ENCODE measurements at places on chromosomes 3 and 15.

GRCh38 chr3:8385848-8386620, 115.6 kb upstream of the LMCD1 start:
- DNase-seq = no peak

DNA sequence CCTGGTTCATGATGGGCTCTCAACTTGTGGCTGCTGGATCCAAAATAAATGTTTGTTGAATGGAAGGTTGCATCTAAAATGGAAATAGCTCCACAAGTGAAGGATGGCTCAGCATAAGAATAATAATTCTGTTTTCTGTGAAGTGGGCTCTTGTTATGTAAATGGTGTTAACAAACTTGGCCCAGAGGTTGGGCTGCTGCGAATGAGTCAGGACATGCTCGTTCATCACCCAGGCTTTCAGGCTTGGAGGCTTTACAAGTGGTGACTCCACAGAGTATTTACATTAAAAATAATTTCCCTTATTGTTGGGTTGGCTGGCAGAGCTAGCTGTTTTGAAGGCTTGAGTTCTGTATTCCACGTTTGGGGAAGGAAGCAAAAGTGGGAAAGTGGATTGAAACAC, 60.5 kb downstream of the ITGB5 start:
- no peak for DNase-seq

DNA sequence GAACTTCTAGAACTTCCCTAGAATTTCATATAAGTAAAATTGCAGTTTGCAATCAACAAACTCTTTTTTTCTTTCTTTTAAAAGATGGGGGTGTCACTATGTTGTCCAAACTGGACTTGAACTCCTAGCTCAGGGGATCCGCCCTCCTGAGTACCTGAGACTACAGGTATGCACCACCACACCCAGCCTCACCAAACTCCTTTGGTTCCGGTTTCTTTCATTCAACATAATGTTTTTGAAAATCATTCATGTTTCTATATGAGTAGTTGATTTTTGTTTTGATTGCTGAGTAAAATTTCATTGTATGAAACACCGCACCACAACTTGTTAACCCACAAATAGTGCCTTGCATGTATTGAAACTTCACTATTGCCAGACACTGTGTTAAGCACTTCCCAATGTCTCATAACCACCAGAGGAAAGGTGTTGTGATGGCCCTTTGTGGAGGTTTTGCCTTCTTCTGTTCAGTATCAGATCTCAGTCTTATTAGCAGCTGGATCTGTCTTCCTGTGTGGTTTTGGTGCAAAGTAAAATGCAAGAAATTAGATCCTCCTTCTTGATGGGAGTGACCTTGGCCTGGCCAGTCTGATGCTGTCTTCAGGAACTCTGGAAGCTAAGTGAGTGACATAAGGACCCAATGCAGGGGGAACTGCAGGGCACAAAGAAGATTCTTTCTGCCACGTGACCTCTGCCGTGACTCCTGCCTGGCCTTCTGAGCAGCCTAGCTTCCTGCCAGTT, 78.8 kb upstream of the UBE2E1 start:
- DNase-seq = no peak

GRCh38 chr3:129016720-129017483, 15.8 kb downstream of the EFCC1 start:
- no peak for DNase-seq

DNA sequence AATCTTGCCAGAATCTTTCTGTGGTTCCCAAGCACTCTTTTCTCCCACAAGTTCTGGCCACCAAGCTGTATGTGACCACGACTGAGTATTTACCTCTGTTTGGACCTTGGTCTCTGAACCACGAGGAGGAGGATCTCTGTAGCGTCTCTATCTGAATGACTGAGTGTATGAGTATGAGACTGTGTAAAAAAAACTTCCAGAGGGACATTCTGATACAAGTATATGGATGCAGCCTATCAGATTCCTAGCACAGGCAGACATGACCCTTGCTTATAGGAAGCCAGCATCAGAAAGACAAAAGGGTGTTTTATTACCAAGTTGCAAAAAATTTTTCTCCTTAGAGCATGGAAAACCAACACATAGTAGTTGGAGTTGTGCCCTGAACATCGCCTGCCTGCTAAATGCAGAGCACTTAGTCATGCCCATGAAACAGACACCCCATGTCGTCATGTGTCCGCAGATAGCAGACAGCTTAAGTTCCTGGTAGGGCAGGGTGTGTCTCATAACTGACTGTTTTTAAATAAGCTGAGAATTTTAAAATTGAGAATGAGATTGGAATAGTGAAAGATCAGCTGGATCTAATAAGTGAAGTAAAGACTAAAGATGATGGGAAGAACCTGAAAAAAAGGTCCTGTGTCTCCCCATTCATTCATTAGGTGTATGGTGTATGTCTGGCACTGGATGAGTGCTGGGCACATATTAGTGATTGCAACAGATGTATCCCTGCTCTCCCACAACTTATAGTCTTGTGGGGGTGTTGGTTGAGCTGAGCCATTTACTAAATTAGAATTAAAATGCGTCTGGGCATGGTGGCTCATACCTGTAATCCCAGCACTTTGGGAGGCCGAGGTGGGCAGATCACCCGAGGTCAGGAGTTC, 30.9 kb downstream of the DAG1 start:
- DNase-seq = no peak

DNA sequence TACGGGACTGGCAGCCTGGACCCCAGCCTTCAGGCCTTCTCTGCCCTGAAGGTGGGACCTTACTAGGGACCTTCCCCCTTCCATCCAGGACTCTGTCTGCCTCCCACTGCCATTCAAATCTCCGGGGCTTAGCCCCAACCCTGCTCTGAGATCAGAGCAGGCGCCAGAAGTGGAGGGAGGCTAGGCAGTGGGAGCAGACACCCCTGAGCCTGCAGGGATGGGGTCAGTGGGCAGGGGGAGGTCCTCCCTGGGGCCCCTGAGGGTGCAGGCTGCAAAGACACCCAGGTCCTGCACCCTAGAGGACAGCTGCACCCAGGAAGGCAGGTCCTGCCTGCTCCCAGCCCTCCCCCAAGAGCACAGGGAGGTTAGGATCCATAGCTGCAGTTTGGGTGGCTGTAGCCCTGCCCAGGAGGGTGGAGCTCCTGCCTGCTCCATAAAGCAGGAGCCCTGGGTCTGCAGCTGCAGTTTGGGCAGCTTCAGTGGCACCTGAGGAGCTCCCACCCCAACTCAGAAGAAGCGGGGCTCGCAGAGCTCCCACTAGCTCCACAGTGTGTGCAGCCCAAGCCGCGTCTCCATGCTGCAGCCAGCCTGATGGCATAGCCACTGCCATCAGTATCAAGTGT, 8.1 kb upstream of the POC1A start:
- DNase-seq = no peak

DNA sequence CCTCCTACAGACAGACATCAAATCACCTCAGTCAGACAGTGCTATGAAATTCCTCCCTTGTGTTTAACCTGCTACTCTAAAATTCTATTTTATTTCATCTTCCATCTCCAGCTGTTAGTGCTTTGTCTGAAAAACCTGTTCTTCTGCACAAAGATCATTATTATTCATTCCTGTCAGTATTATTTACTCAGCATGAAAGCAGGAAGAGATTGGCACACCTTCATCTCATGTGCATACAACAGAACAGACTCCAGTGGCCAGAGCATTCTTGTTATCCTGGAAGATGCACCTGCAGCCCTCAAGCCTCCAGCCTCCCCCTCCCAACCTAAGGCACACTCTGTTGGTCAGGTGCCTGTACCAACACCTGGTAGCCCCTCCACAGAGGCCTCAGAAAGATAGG, 1.8 kb upstream of the ROPN1B start:
- no peak for DNase-seq

- no peak for DNase-seq
These were observed 1.3 kb upstream of the INSYN1 start for GRCh38 chr15:73754461-73754860.

DNA sequence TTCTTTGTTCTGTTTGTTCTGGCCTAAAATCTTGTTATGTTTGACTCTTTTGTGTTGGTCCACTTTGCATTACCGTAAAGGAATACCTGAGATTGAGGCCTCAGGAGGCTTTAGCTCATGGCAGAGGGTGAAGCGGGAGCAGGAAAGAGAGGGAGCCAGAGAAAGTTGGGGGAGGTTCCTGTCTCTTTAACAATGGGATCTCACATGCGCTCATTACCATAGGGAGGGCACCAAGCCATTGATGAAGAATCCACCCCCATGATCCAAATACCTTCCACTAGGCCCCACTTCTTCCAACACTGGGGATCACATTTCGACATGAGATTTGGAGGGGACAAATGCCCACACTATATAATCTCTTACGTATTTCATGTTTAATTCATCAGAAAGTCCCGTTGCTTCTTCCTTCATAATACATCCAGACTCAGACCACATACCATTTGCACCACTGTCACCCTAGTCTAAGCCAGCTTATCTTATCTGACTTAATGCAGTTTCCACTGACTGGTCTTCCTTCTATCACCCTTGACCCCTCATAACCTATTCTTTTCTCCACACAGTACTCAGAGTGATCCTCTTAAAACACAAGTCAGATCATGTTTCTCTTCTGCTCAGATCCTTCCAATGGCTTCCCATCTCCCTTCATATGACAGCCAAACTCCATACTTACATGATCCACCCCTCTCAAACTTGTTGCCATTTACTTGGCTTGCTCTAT, 13.5 kb downstream of the KBTBD8 start:
- no peak for DNase-seq

- DNase-seq = no peak
These were observed 88.9 kb downstream of the FRMD4B start for GRCh38 chr3:69296995-69297394.

DNA sequence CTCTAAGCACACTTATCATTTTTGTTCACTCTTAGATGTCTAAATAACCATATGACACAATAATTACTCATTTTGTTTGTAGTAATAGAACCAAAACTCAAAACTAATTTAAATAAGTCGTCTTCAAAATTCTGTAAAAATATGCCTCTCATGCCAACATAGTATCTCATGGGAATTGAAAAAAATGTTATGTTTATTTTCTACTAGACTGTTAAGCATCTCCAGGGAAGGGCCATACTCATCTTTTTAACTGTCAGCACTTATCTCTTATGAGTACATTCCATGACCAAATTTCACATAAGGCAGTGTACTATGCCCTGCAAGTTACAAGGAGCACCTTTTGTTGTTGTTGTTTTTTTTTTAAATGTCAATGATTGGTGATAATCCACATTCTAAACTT, 18.3 kb upstream of the USF3 start:
- no peak for DNase-seq

- DNase-seq = peak; percentile 43
These were observed 3.3 kb downstream of the ANKRD63 start for GRCh38 chr15:40279437-40280141.

- DNase-seq = no peak
These were observed 3.7 kb downstream of the IFT80 start for GRCh38 chr3:160395297-160395696.

- DNase-seq = no peak
These were observed 12.0 kb upstream of the FGD5 start for GRCh38 chr3:14806641-14807263.

GRCh38 chr3:10299679-10300078, 6.9 kb upstream of the GHRL start:
- DNase-seq = no peak

DNA sequence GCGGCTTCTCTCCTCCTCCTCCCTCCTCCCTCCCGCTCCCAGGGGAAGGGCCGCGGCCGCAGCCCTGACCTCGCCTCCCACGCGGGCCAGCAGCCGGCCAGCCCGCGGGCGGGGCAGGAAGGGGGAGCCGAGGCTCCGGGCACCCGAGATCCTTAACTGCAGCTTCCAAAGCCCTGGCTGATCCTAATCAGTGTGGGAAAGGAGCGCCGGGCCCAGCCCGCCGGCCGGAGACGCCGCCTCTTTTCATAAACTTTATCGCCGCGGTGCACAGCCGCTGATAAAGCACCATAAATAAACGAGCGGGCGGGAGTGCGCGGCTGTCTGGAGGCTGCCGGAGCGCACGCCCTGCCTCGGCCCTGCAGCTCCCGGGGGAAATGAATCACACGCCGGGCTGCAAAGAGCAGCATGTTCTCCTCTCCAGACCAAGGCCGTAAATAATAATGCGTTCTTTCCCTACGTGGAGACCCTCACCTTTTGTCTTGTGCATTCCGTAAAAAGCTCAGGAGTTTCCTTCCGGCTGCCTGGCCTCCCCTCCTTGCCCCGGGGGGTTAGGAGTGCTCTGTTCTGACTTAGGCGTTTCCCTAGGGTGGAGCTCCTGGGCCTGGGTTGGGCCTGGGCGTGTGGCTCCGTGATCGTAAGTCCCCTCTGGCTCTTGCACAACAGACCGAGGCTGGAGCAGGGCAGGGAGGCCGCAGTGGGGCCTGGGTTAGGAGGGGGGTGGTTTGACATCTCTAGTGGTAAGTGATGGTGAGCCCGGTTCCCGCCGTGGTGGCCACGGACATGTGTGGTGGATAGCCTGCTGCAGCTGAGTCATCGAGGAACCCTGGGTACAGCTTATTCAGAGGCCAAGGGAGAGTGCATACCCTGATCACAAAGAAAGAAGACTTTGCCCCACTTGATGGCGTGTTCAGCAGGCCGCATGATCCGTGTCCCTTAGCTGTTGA, 132.6 kb upstream of the HES1 start:
- peak; percentile 7 for DNase-seq

GRCh38 chr3:128487813-128488635, 5.0 kb downstream of the GATA2 start:
- no peak for DNase-seq

DNA sequence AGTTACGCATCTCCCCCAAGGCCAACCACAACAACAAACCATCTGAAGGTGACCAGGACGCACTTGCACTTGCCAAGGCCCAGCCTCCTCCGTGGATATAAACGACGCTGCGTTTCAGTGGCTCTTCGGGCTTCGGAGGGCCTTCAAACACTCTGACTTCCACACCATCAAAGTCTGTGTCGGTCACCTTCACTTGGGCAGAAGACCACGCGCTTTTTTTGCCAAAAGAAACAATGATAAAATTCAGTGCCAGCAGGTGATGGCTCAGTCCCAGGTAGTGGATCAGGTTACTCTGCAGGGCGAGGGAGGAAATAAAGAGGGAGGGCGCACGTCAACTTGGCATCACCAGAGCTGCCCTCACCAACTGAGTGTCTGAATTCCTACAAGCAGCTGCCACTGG, 63.0 kb downstream of the NCEH1 start:
- no peak for DNase-seq

- no peak for DNase-seq
These were observed 59.1 kb downstream of the ST6GAL1 start for GRCh38 chr3:186989429-186989828.

DNA sequence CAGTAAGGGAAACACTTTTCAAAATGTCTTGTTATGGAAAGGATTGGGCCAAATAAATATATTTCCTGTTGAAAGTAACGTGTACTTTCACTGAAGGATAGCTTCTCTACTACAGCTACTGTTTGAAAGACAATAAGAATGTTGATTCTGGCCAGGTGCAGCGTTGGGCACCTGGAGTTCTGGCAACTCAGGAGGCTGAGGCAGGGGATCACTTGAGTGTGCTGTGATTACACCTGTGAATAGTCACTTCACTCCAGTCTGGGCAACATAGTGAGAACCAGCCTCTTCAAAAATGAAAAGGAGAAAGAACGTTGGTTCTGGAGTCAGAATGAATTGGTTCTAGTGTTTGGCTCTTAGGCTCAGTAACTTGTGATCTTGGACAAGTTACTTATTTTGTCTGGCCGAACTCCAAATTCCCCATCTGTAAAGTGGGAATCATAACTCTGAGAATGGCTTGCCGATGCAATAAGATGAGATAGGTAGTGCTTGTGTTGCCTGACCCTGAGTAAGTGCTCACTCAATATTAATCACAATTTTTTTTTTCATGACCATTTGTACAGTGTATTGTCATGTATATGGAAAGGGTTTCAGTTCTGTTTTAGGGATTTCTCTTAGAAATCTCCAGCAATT, 310.8 kb downstream of the PTPRG start:
- no peak for DNase-seq

Data from activated CD8-positive, alpha-beta memory T cell treated with anti-CD3 and anti-CD28 coated beads for 48 hours (primary cell).